ENCODE measurements at places on chromosomes 2 and 18.

- DNase-seq, result no peak
Measured at GRCh38 chr2:174775571-174775980, 11.3 kb upstream of the CHRNA1 start.

DNA sequence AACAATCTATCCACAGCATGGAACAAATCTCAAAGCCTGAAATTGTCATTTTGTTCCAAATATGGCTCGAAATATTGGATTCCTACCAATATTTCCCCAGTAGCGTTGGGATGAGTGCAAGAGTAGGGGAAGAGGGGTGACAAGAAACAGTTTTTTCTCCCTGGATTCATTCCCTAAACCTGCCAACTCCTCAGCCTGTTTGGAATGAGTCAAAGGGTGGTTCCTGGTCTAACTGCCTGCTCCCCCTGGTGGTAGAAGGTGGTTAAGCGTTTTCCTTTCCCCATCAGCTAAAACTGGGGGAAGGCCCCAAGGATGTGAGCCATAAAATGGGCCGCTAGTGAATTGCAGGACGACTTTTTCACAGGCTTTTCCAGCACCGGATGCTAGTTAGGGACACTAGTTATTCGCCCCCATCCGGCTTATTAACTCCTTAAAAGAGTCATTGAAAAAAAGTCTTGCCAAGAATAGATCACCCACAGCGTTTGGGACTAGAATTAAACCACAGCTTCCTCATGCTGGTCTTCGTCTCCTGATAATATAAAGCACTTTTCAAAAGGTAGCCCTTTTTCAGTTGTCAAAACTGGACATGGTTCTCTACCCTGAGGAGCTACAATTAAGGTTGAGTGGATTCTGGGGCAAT, 72.5 kb downstream of the DHRS9 start:
- DNase-seq, result peak; percentile 58

- DNase-seq, result no peak
Measured at GRCh38 chr2:220673151-220673874, 898.8 kb downstream of the EPHA4 start.

- no peak for DNase-seq
Measured at GRCh38 chr18:37242826-37243560, 322.6 kb downstream of the CELF4 start.

DNA sequence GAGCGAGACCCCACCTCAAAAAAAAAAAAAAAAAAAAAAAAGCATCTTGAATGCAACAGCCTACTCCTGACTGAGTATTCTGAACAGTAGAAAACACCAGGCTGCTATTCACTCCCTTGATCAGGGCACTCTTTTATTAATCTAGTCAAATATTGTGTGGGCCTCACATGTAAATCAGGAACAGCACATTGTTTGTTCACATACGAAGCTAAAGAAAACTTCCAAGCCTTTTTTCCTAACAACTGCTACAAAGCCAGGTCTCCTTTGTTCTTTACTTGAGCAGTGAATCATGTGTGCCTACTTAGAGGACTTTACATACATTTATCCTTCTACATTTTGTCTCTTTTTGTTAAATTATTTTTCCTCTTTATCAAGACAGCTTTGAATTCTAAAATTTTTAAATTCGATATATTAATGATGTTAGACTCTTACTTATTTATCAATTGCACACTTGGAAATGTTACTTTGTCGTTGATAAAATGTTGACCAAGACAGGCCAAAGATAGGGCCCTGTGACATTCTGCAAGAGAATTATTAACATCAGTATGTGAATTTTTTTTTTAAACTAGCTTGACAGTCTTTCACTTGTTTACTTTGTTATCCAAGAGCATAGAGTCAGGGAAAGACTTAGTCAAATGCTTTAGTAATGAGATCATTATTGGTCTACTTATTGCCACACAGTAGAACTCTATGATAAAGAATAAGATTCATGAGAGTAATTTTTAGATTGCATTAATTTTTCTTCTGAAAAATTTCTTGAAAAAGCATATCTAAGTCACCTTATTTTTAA, 13.2 kb downstream of the SPATS2L start:
- no peak for DNase-seq

GRCh38 chr18:74331404-74331803, 15.8 kb downstream of the C18orf63 start:
- DNase-seq, result no peak

GRCh38 chr2:59490994-59491393, 1062.5 kb downstream of the BCL11A start:
- no peak for DNase-seq

DNA sequence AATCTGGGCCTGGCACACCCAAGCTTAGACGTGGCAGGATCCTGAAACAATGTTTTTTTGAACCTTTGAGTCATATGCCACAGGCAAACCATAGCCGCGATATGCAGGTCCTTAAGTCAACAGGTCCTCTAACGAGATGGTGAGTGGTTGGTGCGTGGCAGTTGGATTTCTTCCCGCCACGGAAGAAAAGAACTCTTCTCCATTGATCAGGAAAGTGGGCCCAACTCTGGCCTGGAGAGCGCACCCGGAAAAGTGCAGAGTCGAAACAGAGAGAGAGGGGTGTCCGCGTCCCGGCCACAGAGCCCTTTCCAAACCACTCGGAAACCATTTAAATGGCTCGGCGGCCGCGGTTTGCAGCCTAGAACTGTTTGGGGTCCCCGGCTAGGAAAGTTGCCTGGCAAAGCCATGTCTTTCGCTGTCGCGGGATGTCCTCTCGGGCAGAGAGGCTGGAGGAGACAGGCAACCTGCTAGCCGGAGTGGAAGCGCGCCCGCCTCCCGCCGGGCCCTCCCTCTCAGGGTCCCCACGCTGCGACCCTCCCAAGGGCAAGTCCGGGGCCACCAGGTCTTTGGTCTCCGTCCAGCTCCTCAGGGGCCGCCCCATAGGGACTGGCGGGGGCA, 777 bp downstream of the GALNT3 start:
- no peak for DNase-seq

GRCh38 chr18:25842665-25843064, 247.7 kb downstream of the SS18 start:
- no peak for DNase-seq

DNA sequence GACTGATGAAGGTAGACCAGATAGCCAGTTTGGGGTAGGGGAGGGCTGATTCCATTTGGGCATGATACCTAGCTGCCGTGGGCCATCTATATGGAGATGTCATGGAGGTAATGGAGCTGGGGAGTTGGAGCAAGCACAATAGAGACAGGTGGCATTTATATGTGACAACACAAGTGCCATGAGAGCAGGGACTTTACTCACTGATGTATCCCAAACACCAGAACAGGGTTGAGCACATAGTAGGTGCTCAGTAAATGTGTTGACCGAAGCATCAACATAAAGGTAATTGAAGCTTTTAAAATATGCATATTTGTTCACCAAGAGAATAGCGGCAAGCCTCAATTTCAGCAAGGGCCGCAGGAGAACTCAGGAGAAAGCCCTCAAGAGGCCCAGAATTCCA, 15.0 kb downstream of the SLC30A3 start:
- DNase-seq, result no peak

- no peak for DNase-seq
Measured at GRCh38 chr2:143802242-143802641, 673.0 kb downstream of the ARHGAP15 start.

DNA sequence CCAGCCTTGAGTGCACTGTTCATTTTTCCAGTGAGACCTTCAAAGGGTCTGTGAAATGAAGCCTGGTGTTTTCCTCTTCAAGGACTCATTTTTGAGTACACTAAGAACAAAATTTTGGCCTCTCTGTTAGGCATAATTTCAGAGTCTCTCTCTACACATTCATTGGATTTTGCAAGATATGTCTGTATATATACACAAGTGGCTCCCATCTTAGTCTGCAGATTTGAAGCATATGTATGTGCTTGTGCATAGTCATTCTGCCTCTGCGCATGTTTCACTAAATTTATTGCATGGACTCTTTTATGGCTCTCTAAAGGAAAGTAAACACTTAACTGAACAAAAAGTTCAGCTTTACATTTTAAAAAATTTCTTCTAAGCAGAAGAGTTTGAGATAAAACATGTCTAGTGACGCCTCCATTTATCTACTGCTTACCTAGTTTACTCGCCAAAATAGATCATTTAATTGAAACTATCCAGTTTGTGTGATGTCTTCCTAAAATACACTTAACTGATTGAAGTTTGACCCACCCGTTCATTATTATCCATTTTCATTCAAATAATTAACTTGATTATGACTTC, 145.9 kb downstream of the FMNL2 start:
- DNase-seq, result no peak

Data from CD4-positive, alpha-beta T cell treated with Interleukin-21 for 1 hour (primary cell).